ENCODE measurements at places on chromosomes 11 and 22.

- H3K27ac ChIP-seq = no peak overlapping the region
- no peak overlapping the region for H3K4me3 ChIP-seq
- H3K36me3 ChIP-seq = no peaks in the 10 kb centered on the region
Measured at GRCh38 chr11:19455731-19456130, 215.0 kb upstream of the E2F8 start.

GRCh38 chr22:24727218-24727851, 47.2 kb downstream of the PIWIL3 start:
- H3K27me3 ChIP-seq = no peaks in the 10 kb centered on the region
- peak overlapping the region; percentile 19 for H3K27ac ChIP-seq
- no peak overlapping the region for H3K4me3 ChIP-seq

- H3K4me3 ChIP-seq = no peak overlapping the region
- H3K27me3 ChIP-seq = peaks cover 2% of the 10 kb centered on the region
- H3K4me1 ChIP-seq = no peaks in the 10 kb centered on the region
- H3K36me3 ChIP-seq = no peaks in the 10 kb centered on the region
- no peak overlapping the region for H3K27ac ChIP-seq
Measured at GRCh38 chr22:36725366-36726006, 21.9 kb upstream of the CACNG2 start.

- no peaks in the 10 kb centered on the region for H3K4me1 ChIP-seq
- no peak overlapping the region for H3K27ac ChIP-seq
- no peaks in the 10 kb centered on the region for H3K27me3 ChIP-seq
- no peak for DNase-seq
- H3K4me3 ChIP-seq = no peak overlapping the region
- no peaks in the 10 kb centered on the region for H3K36me3 ChIP-seq
Measured at GRCh38 chr11:92628401-92629292, 340.8 kb upstream of the MTNR1B start.

GRCh38 chr11:73175551-73176144, 33.5 kb upstream of the FCHSD2 start:
- H3K4me3 ChIP-seq = no peak overlapping the region
- no peak for DNase-seq
- peaks cover 71% of the 10 kb centered on the region for H3K4me1 ChIP-seq
- H3K36me3 ChIP-seq = no peaks in the 10 kb centered on the region
- H3K27ac ChIP-seq = peak overlapping the region; percentile 84

GRCh38 chr11:94604482-94604881, 37.3 kb downstream of the PIWIL4 start:
- no peak overlapping the region for H3K27ac ChIP-seq
- no peaks in the 10 kb centered on the region for H3K4me1 ChIP-seq
- peaks cover 4% of the 10 kb centered on the region for H3K36me3 ChIP-seq
- DNase-seq = no peak

- H3K4me3 ChIP-seq = no peak overlapping the region
- no peaks in the 10 kb centered on the region for H3K36me3 ChIP-seq
- no peak for DNase-seq
- H3K27me3 ChIP-seq = no peaks in the 10 kb centered on the region
- no peak overlapping the region for H3K27ac ChIP-seq
Measured at GRCh38 chr11:116415095-116415494, 357.7 kb downstream of the BUD13 start.

DNA sequence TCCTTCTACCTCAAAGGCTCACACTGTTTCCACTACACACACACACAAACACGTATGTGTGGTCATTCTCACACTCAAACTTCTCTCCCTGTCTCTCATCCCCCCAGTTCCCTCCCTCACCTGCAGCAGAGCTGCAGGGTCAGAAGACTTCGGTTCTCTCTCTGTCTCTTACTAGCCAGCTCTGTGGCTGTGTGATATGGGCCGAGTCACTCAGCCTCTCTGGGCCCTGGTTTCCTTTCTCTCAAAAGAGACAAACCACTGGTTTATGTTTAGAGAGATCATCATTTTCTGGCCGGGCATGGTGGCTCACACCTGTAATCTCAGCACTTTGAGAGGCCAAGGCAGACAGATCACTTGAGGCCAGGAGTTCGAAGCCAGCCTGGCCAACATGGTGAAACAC, 21.1 kb downstream of the TSPAN18 start:
- no peak for DNase-seq
- H3K27me3 ChIP-seq = no peaks in the 10 kb centered on the region
- no peak overlapping the region for H3K4me3 ChIP-seq
- peak overlapping the region; percentile 65 for H3K27ac ChIP-seq
- H3K36me3 ChIP-seq = no peaks in the 10 kb centered on the region

- peaks cover 2% of the 10 kb centered on the region for H3K4me1 ChIP-seq
- peak; percentile 34 for DNase-seq
- no peaks in the 10 kb centered on the region for H3K27me3 ChIP-seq
- H3K4me3 ChIP-seq = no peak overlapping the region
Measured at GRCh38 chr11:34168642-34169420, 63.4 kb downstream of the NAT10 start.

GRCh38 chr11:123587044-123587443, 67.4 kb downstream of the SCN3B start:
- no peaks in the 10 kb centered on the region for H3K4me1 ChIP-seq
- no peak overlapping the region for H3K27ac ChIP-seq
- H3K36me3 ChIP-seq = peaks cover 4% of the 10 kb centered on the region
- no peaks in the 10 kb centered on the region for H3K27me3 ChIP-seq

DNA sequence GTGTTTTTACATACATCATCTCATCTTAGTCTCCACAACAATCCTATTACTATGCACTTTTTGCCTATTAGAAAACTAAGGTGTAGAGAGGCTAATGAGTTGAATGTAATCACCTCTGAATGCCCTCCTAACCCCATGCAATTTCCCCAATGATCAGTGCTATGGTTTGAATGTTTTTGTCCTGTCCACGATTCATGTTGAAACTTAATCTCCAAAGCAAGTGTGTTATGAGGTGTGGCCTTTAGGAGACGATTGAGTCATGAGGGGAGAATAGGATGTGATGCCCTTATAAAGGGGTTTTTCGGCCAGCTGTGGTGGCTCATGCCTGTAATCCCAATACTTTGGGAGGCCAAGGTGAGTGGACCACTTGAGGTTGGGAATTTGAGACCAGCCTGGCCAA, 2.0 kb upstream of the CCDC73 start:
- no peaks in the 10 kb centered on the region for H3K36me3 ChIP-seq
- H3K27ac ChIP-seq = no peak overlapping the region
- no peak overlapping the region for H3K4me3 ChIP-seq
- no peak for DNase-seq

- no peak overlapping the region for H3K4me3 ChIP-seq
- no peaks in the 10 kb centered on the region for H3K36me3 ChIP-seq
- no peak overlapping the region for H3K27ac ChIP-seq
- no peaks in the 10 kb centered on the region for H3K27me3 ChIP-seq
- H3K4me1 ChIP-seq = no peaks in the 10 kb centered on the region
- DNase-seq = no peak
Measured at GRCh38 chr11:126542334-126543015, 187.0 kb downstream of the ST3GAL4 start.

GRCh38 chr11:3080104-3080503, 22.9 kb upstream of the CARS1 start:
- no peak overlapping the region for H3K4me3 ChIP-seq
- H3K4me1 ChIP-seq = no peaks in the 10 kb centered on the region
- H3K27me3 ChIP-seq = no peaks in the 10 kb centered on the region
- H3K36me3 ChIP-seq = no peaks in the 10 kb centered on the region
- no peak overlapping the region for H3K27ac ChIP-seq

DNA sequence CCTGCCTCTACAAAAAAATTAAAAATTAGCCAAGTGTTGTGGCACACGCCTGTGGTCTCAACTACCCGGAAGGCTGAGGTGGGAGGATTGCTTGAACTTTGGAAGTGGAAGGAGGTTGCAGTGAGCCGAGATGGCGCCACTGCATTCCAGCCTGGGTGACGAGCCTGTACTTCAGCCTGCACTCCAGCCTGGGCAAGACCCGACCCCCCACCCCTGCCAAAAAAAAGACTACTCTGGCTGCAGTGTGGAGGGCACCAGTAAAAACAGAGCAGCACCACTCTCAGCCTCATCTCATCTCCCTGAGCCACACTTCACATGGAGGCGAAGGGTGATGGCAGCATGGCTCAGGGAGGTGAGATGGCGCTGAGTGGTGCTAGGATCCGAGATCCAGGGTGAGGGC, 50.3 kb upstream of the THY1 start:
- no peak for DNase-seq
- peaks cover 6% of the 10 kb centered on the region for H3K27me3 ChIP-seq
- no peaks in the 10 kb centered on the region for H3K36me3 ChIP-seq
- H3K4me1 ChIP-seq = no peaks in the 10 kb centered on the region
- no peak overlapping the region for H3K27ac ChIP-seq

GRCh38 chr11:96116376-96116775, 192.5 kb upstream of the MTMR2 start:
- H3K4me3 ChIP-seq = no peak overlapping the region
- DNase-seq = no peak
- peaks cover 29% of the 10 kb centered on the region for H3K4me1 ChIP-seq
- no peak overlapping the region for H3K27ac ChIP-seq
- H3K36me3 ChIP-seq = no peaks in the 10 kb centered on the region

GRCh38 chr11:106238704-106239360, 161.4 kb downstream of the AASDHPPT start:
- no peaks in the 10 kb centered on the region for H3K36me3 ChIP-seq
- no peak overlapping the region for H3K27ac ChIP-seq
- H3K4me3 ChIP-seq = no peak overlapping the region
- H3K4me1 ChIP-seq = no peaks in the 10 kb centered on the region

GRCh38 chr22:27386186-27386585, 415.4 kb downstream of the MN1 start:
- H3K4me3 ChIP-seq = no peak overlapping the region

DNA sequence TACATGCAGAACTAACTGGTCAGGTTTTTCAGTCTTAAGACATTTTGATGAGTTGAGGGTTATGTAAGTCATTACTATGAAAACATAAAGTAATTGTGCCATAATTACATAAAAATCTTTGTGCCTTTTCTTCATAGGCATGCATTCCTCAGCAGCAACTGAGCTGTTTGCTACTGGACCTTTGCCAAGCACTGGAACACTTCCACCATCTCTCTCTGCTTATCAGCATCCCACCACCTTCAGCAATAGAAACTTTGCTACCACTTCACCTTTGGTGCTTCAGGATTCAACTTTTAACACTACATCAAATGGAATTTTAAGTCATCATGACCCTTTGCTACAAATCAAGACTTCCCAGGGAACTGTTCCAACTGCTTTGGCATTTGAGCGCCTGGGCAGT, 39.0 kb downstream of the QSER1 start:
- no peak for DNase-seq
- no peak overlapping the region for H3K4me3 ChIP-seq

GRCh38 chr11:75492181-75492820, 33.4 kb downstream of the GDPD5 start:
- no peaks in the 10 kb centered on the region for H3K36me3 ChIP-seq
- H3K27me3 ChIP-seq = no peaks in the 10 kb centered on the region
- no peak overlapping the region for H3K27ac ChIP-seq

- H3K36me3 ChIP-seq = no peaks in the 10 kb centered on the region
- H3K4me1 ChIP-seq = peaks cover 6% of the 10 kb centered on the region
- H3K4me3 ChIP-seq = no peak overlapping the region
- peak overlapping the region; percentile 18 for H3K27ac ChIP-seq
- DNase-seq = no peak
- no peaks in the 10 kb centered on the region for H3K27me3 ChIP-seq
Measured at GRCh38 chr22:42670921-42671709, 21.9 kb upstream of the CYB5R3 start.

DNA sequence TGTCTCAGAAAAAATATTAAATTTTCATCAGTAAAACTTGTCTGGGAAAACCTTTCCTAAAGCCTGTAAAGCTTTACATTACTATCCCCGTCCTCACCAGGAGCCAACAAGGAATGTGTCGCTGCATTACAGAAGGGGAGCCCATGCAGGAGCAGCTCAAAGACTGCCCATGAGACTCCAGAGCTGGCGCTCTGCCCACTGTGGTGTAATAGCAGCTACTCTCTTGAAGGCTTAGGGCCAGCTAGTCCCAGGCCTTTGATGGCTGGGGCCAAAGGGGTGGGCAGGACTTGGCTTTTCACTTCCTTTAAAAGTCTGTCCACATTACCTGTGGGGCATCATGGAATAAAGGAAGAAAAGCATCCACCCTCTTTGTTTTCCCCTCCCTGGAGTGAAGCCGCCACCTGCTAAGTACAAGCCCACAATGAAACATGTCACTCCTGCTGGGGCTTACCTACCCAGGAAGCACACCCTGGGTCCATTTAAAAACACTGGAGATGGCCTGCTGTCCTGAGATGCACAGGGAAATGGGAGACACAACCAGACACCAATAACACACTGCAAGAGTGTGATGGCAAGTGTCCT, 150.7 kb downstream of the ADAMTS15 start:
- H3K4me3 ChIP-seq = no peak overlapping the region
- H3K27ac ChIP-seq = no peak overlapping the region
- H3K36me3 ChIP-seq = no peaks in the 10 kb centered on the region

DNA sequence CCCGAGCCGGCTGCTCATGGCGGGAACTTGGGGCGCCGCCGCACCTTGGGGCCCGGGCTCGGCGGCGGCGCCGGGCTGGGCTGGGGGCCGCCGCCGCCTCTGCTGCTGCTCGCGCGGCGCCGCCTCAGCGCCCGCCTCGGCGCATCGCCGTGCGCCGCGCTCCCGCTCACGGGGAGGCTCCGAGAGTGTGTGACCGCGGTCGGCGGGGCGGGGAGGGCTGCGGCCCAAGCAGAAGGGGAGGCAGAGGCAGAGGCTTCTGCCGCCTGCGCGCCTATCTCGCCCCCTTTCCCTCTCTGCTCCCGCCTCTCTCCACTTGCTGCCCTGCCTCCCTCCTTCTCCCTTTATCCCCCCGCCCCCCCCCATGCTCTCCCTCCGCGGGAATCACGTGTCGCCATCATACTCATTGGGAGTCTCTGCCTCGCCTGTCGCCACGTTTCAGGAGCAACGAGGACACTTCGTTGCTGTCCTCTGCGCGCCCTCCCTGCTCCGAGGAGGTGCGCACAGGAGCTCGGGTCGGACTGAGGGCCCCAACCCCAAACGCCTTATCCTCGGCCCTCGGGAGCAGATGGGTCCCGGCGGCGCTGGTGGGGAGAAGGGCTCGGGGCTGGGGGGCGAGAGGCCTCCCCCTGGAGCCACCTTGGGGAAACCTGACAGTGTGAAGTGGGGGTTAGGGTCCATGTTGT, at the start of gene GUCY1A2:
Gene GUCY1A2 (minus strand): TSS at position 258 of the 683 bp plus-strand sequence. CDS start 421 bp downstream, outside the sequence.
- peak within 1 kb of the TSS; percentile 56 for H3K4me3 ChIP-seq
- DNase-seq = peak; percentile 25
- H3K27ac ChIP-seq = peak within 1 kb of the TSS; percentile 54
- peaks cover 10% of the 10 kb centered on the region for H3K4me1 ChIP-seq

- no peak for DNase-seq
- no peak overlapping the region for H3K27ac ChIP-seq
- H3K4me1 ChIP-seq = peaks cover 10% of the 10 kb centered on the region
- H3K27me3 ChIP-seq = no peaks in the 10 kb centered on the region
- no peaks in the 10 kb centered on the region for H3K36me3 ChIP-seq
Measured at GRCh38 chr11:95341221-95341620, 110.2 kb upstream of the SESN3 start.

GRCh38 chr11:117999354-117999993, 13.3 kb downstream of the IL10RA start:
- no peaks in the 10 kb centered on the region for H3K36me3 ChIP-seq
- no peak for DNase-seq
- H3K4me3 ChIP-seq = no peak overlapping the region
- H3K4me1 ChIP-seq = no peaks in the 10 kb centered on the region

- H3K36me3 ChIP-seq = no peaks in the 10 kb centered on the region
- no peak overlapping the region for H3K4me3 ChIP-seq
- peaks cover 49% of the 10 kb centered on the region for H3K4me1 ChIP-seq
- H3K27ac ChIP-seq = peak overlapping the region; percentile 97
- no peaks in the 10 kb centered on the region for H3K27me3 ChIP-seq
- no peak for DNase-seq
Measured at GRCh38 chr22:37195921-37196320, 7.9 kb upstream of the C1QTNF6 start.

GRCh38 chr22:50218996-50219727, 18.4 kb downstream of the SELENOO start:
- no peak overlapping the region for H3K4me3 ChIP-seq
- H3K36me3 ChIP-seq = peaks cover 94% of the 10 kb centered on the region
- H3K27ac ChIP-seq = no peak overlapping the region
- peaks cover 8% of the 10 kb centered on the region for H3K4me1 ChIP-seq
- peak; percentile 90 for DNase-seq
- H3K27me3 ChIP-seq = no peaks in the 10 kb centered on the region
